ENCODE measurements at places on chromosomes 11 and 22. TPM values are rescaled to one million over a fixed set of nuclear protein-coding genes. Genes with fewer than 3 reads are reported as not detected.

The AGBL2 gene
- total RNA-seq, result 0.31 TPM

The SPI1 gene
- total RNA-seq, result not detected

The NLRP14 gene
- under 0.01 TPM for total RNA-seq

The RAB38 gene
- 1.9 TPM for total RNA-seq

The SAA2 gene
- total RNA-seq, result not detected

Measured in bladder microvascular endothelial cell (primary cell).